Dermis microvascular lymphatic vessel endothelial cell (primary cell): ENCODE measurements at places on chromosomes 13 and 19. TPM values are rescaled to one million over a fixed set of nuclear protein-coding genes. Genes with fewer than 3 reads are reported as not detected.

GRCh38 chr13:22099585-22099984, 428.7 kb downstream of the FGF9 start:
- no peak for DNase-seq

DNA sequence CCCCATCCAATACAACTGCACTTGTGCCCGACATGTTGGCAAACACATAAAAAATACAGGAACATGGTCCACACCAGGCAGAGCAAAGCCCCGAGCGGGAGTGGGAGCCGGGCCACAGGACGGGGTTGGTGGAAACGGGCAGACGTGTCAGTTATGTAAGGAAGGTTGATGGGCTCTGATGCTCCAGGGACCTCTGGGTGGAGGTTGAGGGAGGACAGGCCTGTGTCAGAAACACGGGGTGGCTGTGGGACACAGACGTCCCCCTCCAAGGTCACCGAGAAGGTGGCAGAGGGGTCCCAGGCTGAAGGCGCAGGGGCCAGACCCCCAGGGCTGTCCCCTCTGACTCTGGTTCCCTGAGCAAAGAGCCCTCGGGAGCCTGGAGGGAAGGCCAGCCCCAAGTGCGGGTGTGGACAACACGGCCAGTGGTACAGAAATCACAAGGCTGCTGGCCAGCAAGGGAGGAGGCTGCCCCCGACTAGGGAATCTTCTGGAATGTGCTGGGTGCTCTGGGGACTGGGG, 31.4 kb upstream of the C13orf46 start:
- DNase-seq = no peak

GRCh38 chr19:1861599-1862031, 1.8 kb downstream of the KLF16 start:
- no peak for DNase-seq

- no peak for DNase-seq
Observed at GRCh38 chr19:18477974-18478373, 40.0 kb upstream of the ISYNA1 start.

Gene FCGBP
- total RNA-seq = under 0.01 TPM in 2 replicates

DNA sequence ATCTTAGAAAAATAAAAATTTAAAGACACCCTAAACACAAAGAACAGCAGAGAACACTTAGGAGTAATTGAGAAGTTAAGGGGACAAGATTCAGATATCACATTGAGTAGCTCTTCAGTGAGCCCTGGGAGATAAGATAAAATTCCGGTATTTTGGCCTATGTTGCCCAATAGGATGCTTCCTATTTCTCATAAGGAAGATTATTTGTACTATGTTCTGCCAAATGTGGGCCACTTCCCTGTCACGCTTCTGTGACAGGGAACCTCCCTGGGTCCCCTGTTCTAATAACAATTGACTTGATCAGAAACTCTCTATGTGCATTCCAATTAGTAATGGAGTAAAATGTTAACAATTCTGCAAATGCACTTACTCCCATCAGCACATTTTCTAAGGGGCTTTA, 310.7 kb downstream of the MYO16 start:
- no peak for DNase-seq

Gene S1PR4
- total RNA-seq = 0.51 and 0.63 TPM in 2 replicates
